OCI-M1 (cell line): ENCODE measurements at places on chromosomes 1 and 21.

DNA sequence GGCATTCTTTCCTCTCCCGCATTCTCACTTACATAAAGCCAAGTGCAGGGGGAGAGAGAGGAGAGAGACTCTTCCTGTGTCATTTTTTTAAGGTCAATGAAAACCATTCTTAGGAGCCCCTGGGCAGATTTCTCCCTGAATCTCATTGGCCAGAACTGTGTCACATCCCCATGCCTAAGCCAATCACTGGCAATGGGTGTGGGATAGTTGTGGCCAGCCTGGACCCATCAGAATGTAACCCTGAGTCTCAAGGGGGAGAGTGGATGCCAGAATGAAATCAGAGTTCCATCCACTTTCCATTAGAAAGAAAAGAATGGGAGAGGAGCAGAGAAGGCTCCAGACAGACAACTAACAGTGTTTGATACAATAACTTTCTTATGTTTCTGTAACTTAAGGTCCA is 31.2 kb upstream of the COQ8A start:
- DNase-seq: no peak

DNA sequence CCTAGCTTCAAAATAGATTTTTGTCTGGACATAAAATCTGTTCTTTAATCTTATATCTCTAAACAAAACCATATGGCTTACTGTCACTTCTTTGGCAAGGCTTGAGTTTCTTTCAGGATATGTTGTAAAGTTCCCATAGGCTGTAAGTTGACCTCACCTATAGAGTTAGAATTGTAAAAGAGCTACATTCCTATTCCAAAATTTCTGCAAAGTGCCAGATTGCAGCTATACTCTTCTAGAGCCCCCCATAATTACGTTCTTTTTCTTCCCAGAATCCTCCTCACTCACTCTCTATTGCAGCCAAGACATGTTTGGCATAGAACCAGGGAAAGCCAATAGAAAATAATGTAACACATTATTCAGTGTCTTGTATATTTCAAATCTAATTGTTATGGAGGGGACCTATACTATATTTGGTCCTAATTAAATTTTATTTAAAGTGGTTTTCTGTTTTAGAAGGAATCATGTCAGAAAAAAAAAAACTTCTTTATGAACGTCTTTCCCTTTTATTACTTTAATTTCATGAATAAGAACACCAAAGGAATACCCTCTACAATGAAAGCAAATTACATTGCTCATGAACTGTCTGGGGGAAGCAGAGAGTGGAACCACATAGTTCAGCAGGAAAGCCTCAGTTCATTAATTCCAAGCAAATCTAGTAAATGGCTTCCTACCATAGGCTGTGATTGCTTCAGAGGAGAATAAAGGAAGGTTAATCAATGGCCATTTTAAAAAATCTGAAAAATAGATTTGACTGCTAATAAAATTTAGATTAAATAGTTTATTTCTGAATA is 22.3 kb downstream of the CTTNBP2NL start:
- no peak for DNase-seq

DNA sequence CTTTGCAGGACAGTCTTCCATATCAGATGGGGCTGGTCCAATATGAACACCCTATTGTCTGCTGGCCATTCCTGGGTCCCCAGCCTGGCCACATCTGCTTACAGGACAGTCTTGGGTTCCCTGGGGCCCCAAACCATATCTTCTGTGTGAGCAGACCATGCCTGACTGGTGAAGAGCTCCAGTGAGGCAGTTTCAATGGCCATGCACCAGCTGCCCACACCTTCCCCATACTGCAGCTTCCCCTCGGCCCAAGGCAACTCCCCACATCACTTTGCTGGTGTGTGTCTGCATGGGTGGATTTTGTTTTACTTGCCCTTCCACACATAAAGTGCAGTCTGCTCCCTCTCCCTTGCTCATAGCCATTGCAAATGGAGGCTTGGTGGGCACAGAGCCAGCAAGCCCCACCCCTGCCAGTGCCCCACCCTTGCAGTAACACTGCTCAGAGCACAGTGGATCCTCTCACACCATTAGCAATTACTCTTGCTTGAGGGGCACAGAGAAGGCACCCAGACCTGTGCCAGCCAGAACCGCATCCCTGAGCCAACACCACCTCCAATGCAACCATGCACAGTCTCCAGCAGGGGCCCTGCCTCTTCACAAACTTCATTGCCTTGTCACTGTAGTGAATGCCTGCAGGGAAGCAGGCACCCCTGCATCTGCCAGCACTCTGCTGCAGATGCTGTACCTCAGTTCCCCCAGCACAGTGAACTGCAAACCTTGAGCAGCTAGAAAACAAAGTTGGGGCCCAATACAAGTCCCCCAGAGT is 474.5 kb upstream of the BEND5 start:
- no peak for DNase-seq

DNA sequence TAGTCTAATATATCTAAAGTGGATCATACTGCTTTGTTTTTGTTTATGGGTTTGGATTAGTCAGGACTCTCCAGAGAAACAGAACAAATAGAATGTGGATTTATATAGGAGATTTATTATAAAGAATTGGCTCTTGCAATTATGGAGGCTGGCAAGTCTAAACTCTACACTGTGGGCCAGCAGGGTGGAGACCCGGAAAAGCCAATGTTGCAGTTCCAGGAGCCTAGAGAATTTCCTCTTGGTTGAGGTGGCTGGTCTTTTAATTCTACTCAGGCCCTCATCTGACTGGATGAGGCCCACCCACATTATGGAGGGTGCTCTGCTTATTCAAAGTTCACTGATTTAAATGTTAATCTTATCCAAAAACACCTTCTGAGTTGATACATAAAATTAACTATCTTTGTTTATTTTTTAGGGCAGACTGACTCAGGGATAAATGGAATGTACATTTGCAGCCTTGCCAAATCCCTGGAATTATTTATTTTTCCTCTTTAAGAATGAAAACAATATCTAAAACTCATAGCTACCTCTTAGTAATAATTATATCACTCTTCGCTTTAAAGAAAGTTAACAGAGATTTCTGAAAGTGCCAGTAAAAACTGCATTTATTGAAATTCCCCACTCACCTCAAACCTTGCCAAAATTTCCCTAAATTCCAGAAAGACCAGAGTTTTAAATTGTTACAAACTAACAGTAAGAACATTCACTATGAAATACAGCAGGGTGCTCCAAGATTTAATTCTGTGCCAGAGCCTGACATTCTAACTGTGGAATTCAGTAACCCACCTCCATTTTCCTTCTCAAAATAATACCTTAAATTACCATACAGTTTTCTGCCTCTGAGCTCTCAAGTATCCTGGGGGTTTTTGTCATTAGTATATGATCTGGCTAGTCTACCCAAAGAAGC is 36.6 kb upstream of the SSX2IP start:
- no peak for DNase-seq

- peak; percentile 48 for DNase-seq
Observed at GRCh38 chr1:164296172-164296571, 262.8 kb upstream of the PBX1 start.

DNA sequence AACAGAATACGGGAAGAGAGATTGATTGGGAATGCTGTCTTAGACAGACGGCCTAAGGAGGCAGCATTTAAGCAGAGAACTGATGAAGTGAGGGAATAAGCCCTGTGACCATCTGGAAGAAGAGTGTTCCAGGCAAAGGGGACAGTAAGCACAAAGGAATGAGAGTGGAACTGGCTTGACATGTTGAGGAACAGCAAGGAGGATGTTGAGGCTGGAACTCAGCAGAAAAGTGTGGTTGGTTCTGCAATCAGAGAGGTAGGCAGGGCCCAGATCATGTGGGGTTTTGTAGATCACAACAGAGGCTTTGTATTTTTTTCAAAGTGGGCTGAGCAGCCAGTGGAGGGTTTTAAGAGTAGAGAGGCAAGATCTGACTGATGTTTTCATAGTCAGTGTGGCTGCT is 157.4 kb downstream of the DNM3 start:
- no peak for DNase-seq
